Activated T-helper 1 cell treated with anti-CD3 and anti-CD28 coated beads, Interleukin-2, amount 50 U/mL, for 16 hours (primary cell): ENCODE measurements at places on chromosomes 12 and 14.

DNA sequence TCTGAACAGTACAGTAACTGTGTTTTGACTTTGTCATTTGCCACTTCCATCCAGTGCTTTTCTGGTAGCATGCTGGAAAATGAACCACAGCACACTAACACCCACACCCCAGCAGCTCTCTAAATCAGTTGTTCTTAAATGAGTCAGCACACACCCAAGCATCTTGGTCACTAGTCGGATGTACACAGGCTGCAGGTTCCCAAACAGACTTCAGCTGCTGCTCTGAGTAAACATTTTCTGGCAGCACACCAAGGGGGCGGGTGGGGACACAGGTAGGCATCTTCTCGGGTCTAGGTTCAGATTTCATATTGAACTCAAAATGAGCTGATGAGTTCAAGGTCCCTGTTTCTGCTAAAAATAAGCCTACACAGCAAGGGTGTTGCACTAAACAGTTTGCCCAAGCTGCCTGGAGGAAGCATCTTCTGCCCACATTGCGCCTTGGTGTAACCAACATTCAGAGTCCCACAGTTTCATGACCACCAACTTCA, 39.8 kb downstream of the IFNG start:
- peak; percentile 33 for DNase-seq

DNA sequence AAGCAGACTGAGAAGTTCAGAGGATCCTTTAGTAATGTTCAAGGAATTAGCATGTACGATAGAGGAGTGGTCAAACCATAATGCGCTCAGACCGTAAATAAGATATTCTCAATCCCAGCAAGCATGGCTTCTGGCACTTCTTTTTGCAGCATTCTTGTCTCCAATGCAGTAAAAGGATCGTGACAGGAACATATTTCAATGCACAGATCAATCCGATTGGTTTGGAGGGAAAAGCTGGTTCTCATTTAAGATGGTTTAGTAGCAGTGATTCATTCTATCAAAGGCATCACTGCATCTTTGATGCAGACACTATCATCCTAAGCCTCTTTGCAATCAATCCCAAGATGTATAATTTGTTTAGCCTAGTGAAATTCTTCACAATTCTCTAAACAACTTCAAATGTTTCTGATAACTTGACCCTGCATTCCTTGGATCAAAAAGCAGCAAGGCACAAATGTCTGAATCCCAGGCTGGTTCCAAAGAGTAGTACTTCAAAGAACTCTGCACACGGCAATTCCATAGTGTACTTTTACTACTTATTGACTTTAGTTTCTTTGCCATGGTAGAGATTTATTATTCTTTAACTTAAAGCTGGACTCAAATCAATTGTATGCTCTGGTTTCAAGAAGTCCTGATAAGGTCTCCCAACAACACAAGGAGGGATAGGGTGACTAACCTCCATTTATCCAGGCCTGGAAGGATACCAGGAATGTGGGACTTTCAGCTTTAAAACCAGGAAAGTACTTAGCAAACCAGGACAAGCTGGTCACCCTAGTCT, 96.8 kb upstream of the MDM1 start:
- DNase-seq = no peak

DNA sequence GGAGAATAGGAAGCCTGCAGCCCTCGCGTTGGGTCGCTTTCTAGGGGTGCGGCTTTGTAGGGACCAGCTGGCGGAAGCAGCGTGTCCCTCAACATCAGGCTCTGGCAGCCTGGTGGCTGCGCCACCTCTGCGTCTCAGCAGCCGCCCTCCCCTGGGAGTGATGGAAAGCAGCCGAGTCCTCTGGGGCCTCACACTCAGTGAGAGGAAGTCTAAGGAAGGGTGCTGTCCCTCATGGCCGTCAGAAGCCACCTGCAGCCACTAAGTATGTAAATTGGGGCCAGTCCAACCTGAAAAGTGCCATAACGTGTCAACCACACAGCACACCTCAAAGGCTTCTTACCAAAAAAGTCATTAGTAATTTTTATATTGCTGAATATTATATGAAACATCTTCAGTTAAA, 80.3 kb downstream of the WDR20 start:
- DNase-seq = no peak

DNA sequence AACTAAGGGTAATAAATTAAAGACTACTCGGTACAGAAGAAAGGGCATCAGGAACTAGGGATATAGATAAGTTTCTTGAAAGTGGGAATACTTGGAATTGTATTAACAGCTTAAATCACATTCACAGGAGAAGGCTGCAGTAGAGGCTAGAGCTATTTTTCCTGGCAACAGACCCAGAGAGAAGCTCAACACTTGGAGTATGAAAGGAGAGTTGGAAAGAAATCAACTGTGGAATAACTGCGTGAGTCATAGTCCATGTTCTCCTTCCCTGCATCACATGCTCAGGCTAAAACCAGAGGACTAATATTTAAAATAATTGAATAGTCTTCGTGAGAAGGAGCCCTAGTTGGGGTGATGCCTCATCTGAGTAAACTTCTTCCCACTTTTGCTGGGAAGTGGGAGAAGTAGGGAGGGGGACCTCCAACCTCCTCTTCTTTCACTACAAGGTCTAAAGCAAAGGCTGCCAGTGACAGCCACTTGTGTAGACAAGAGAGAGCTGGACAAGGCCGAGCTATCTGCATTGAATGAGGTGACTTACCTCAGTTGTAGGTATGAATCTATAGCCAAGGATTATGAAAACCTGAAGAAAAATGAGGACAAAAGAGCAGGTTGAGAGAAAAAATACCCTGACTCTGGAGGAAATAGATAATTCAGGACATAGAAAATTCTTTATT, 32.7 kb downstream of the DYRK2 start:
- DNase-seq = no peak

DNA sequence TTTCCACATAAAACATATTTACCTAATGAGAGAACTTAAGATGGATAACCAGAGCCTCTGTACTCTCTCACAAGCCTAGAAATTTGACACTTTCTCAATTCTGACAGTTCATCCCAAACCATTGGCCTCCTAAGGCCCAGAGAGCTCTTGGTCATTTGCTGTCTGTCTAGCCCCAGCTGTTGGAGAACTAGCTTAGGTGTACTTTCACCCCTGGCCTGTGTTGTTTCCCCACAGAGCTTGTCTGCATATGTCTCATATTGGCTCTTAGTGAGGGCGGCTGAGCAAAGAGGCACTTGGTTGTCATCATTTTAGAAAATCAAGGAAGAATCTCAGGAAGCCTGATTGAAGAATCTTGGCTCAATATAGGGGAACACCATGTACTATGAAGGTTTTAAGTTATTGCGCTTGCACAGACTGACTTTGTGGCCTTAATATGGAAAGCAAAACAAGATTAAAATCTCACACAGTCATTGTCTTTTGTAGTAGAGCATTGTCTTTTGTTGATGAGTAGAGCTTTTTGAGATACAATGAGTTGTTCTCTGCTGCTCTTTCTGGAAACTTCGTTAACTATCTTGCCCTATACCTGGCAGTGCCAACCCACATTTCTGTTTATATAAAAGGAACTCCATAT, 324.6 kb downstream of the RAD51B start:
- DNase-seq = no peak

DNA sequence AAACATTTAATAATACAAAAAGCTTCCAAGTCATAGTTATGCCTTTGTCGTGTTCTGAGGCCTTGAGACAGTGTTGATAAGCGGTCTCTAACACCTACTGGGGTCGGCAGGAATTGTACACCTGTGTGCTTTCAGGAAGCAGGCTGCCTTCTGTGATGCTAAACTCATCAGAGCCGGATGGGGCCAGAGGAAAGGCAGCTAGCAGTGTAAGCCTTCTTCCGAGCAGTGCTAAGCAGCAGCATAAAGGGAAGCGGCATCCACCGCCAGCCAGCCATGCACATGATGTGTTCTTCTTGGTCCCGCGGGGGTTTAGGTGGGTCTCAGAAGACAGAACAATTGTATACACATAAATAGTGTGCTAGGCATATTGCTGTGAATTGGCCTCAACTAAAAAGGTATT, 159.3 kb downstream of the SLC15A4 start:
- no peak for DNase-seq

DNA sequence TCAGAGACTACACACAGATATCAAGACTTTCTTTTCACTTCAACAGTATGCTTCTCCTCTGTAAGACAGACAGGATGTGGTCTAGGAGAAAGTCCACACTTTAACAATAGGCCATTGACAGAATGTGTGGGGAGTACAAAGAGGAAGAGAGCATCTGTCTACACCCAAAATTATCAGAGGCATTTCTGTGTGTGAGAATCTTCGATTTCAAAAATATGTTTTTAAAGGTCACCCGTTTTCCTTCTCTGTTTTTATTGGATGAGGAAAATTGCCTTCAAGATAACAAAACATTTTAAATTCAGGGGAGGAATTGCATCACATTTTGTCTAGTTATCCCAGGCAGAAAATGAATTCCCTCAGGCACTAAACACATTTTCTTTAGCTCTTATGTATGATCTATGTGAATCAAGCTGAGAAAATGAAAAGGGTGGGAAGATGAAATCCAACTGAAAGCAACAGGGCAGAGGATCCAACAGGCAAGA, 16.4 kb downstream of the NAV3 start:
- no peak for DNase-seq
